ENCODE measurements at places on chromosomes 1 and 21.

GRCh38 chr1:31335007-31335406 lies 37.9 kb downstream of the FABP3 start:
- peak; percentile 63 for DNase-seq

DNA sequence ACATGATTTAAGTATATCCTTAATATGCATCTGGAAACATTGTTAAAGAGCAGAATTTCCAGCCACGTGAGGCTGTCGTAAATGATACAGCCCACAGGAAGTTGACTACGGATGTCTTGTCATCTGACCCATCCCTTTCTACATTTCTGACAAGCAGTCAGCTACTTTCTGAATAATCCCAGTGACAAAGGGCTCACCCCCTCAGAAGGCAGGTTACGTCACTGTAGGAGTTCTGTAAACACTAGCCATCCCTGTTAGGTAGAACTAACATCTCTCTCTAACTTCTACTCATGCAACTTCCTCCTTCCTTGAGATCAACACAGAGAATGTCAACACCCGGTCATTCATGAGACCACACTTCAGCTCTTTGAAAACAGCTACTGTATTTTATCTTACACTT lies 259.2 kb downstream of the GREM2 start:
- no peak for DNase-seq

GRCh38 chr1:2053784-2054376 lies 3.7 kb downstream of the PRKCZ start:
- no peak for DNase-seq

DNA sequence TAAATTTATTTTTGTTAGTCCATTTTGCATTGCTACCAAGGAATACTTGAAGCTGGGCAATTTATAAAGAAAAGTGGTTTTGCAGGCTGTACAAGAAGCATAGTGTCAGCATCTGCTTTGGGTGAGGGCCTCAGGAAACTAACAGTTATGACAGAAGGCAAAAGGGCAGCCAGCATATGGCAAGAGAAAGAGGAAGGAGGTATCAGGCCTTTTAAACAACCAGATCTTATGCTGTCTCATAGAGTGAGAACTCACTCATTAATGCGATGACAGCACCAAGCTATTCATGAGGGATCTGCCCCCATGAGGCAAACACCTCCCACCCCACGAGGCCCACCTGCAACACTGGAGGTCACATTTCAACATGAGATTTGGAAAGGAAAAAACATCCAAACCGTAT lies 898.4 kb downstream of the KCNT2 start:
- DNase-seq: no peak

DNA sequence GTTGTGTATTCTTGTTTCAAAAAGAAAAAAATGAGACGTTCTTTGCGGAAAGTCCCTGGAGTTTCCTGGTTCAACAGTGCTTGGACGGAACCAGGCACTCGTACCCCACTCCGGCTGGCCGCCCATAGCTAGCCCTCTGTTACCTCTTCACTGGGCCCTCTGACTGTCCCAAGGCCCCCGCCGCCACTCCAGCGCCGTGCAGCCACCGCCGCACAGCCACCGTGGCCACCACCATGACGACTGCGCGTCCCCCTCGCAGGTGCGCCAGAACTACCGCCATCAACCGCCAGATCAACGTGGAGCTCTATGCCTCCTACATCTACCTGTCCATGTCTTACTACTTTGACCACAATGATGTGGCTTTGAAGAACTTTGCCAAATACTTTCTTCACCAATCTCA lies 9.6 kb downstream of the SNIP1 start:
- no peak for DNase-seq

- no peak for DNase-seq
Measured at GRCh38 chr1:236921610-236922009, 82.6 kb downstream of the MT1HL1 start.

GRCh38 chr1:227795732-227796131 lies 19.7 kb upstream of the PRSS38 start:
- DNase-seq: no peak

DNA sequence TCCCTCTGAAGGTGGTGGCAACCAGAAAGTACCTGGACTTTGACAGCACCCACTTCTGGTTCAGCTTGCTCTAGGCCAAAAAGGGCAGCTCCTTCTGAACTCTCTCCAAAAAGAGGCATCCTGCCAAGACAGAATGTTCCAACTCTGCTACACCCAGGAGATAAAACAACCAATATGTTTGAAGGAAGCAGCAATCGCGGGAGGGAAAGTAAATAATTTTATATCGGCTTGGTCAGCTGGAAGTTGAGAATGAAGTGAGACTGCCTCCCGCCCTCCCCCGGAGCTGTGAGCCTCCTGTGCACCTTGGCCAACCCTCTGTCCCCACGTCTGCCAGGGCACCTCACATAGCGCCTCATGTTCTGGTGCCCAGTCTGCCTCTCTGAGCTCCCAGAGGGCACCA lies 130.3 kb upstream of the ATP1A1 start:
- DNase-seq: peak; percentile 15

- no peak for DNase-seq
Measured at GRCh38 chr21:40335704-40336103, 468.5 kb downstream of the PCP4 start.

- DNase-seq: peak; percentile 66
Measured at GRCh38 chr1:8560611-8561544, 243.0 kb downstream of the SLC45A1 start.

GRCh38 chr1:201990427-201990826 lies 8.0 kb downstream of the RNPEP start:
- no peak for DNase-seq
